ENCODE measurements at places on chromosomes 2 and 18.

- no peak for DNase-seq
Measured at GRCh38 chr2:28423856-28424605, 31.4 kb downstream of the FOSL2 start.

DNA sequence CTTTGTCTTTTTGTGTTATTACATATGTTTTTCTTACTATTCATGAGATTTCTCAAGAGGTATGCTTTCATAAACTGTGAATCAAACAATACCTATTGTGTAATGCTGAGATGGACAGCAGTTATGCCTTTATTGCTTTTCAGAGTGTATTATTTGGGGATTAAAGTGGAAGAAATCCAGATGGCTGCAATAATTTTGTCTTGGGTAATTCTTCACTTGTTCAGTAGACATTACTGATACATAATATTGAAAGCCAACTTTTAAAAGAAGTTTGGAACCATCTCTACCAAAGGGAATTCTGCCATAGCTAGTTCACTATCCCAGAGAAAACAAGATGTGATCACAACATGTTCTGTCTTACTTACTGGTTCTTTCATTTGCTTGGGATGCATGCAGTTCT, 253.4 kb upstream of the ZSWIM2 start:
- DNase-seq = no peak

GRCh38 chr18:56307354-56308170, 330.8 kb downstream of the TXNL1 start:
- no peak for DNase-seq

DNA sequence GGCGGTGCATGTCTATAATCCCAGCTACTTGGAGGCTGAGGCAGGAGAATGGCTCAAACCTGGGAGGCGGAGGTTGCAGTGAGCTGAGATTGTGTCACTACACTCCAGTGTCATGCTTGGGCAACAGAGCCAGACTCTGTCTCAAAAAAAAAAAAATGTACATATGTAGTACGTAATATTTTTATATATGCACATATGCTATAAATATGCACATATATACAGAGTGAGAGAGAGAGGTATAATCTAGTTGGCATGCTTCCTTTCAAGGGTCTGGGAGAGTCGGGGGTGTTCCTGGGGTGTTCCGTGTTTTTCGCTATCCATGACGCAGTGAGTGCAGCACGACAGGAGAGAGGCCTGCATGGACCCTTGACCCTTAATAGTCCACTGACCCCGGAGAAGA, 83.5 kb downstream of the AOX1 start:
- DNase-seq = no peak

DNA sequence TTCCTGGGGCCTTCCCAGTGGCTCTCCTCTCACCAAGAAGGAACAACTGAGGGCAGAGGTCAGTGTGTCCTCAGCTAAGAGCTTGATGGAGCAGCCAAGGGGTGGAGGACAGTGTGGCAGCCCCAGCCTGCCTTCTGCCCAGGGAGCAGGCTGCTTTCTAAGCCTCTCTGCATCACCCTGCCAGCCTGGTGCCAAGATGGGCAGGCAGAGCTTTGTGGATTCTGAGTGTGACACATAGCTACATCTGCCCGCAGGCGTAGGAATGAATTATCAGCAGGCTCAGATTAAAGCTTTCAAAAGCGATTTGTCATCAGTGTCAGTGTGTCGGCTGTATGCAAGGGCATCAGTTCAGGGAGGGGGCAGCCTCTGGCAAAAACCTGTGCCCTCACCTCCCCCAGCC, 8.7 kb downstream of the MAL start:
- no peak for DNase-seq

DNA sequence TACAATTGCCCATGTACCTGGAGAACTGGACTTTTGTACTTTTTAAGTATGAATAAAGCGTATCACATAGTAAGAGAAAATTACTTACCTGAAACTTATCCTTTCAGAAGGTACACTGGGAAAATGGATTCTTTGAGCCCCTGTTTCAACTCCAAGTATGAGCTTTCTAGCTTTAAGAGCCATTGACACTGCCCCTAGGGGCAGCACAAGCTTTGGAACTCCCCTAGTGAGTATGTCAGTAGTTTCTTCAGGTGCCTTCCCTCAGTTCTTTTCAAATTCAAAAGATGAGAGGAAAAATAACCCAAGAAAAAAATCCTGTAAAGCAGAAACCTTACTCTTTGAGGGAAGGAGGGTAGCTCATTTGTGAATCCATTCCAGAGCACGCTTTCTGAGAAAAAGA, 124.1 kb downstream of the MEMO1 start:
- DNase-seq = no peak

DNA sequence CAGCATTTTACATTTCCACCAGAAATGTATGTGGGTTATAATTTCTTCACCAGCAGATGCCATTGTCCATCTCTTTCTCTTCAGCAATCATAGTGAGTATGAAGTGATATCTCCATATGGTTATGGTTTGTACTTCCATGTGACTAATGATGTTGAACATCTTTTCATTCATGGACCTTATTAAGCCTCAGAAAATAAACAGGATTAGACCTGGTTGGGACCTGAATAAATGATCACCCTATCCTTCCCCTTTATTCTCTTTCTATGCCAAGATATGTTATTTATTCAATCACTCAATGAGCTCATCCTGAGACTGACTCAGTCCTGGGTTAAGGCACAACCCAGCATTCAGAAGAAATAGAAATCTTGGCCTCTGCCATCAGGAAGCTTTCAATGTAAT, 86.6 kb downstream of the ANTXR1 start:
- DNase-seq = no peak

DNA sequence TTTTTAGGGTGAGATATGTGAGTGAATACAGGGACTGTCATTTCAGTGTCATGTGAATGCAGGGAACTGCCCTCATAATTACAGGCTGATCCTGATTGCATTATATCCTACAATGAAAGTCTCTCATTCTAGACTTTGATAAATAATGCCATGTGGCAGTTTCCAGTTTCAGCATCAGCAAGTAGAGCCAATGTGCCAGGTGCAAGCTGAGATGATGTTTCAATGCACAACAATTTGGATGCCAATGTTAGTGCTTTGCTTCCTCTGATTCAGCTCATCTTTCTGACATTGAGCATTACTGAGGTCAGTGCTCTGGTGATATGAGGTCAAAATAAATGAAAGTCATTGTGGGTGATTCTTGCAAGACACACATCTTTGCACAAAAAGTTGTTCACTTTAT, 63.7 kb upstream of the TFPI start:
- no peak for DNase-seq

- peak; percentile 21 for DNase-seq
Measured at GRCh38 chr2:55014962-55015939, 35.0 kb downstream of the RTN4 start.

- DNase-seq = no peak
Measured at GRCh38 chr2:180790891-180791290, 189.5 kb upstream of the UBE2E3 start.

DNA sequence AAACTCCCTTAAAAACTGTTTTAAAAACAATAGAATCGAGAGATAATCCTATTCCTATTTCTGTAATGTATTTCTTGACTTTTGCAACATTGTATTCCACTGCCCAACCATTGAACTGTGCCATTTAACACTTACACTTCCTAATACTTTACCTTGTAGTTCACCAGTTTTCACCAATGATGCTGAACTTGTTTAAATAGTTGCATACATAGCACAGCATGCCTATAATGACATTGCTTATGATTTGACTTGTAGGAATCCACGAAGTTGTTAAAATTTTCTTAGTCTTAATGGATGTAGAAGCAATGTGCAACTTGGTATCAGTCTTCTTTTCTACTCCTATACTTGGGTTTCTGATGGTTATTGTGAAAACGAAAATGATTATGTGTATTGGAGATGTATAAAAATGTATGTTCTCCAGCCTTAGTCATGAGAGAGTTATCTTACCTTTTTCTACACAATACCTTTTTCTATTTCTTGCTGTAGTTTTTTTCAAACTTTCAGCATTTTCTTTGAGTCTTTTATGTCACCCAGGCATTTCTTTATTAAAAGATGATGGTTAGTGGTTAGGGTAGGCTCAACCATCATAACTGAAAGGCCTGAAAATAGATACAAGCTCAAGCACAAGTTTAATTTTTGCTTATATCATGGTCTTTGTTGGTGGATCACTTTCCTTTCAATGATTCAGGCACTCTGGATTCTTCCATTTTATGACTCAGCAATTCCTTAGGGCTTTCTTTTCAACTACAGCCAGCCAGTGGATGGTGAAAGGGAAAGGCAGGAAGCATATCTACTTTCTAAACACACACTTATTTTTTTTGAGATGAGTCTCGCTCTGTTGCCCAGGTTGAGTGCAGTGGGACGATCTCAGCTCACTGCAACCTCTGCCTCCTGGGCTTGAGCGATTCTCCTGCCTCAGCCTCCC, 9.4 kb downstream of the GPD2 start:
- DNase-seq = peak; percentile 52

- no peak for DNase-seq
Measured at GRCh38 chr18:64240316-64240715, 91.4 kb upstream of the LINC00305 start.

DNA sequence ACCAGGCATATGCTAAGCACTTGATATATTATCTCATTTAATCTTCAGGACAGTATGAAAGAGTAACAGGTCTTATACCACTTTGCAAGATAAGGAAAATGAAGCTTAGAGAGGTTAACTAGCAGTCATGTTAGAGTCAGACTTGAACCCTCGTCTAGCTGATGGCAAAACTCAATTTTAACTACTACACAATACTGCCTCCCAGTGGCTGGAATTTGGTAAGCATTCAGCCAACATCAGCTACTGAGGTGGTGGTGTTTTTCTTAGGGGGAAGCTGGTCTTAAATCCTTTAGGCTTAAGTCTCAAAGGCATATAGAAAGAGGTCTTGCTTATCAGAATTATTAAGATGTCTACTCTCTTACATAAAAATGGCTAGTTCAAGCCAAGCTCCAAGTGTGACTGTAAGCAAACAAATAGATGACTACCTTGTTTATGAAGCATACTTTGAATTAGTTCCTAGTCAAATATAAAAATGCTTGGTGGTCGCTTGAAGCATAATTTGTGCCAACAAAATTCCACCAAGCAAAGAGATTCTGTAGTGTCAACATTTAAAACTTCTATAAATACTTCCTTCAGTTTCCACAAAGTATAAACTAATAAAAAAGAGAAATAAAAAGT, 325.4 kb upstream of the FIGN start:
- DNase-seq = no peak

GRCh38 chr2:210387074-210387473, 72.1 kb upstream of the MYL1 start:
- no peak for DNase-seq

DNA sequence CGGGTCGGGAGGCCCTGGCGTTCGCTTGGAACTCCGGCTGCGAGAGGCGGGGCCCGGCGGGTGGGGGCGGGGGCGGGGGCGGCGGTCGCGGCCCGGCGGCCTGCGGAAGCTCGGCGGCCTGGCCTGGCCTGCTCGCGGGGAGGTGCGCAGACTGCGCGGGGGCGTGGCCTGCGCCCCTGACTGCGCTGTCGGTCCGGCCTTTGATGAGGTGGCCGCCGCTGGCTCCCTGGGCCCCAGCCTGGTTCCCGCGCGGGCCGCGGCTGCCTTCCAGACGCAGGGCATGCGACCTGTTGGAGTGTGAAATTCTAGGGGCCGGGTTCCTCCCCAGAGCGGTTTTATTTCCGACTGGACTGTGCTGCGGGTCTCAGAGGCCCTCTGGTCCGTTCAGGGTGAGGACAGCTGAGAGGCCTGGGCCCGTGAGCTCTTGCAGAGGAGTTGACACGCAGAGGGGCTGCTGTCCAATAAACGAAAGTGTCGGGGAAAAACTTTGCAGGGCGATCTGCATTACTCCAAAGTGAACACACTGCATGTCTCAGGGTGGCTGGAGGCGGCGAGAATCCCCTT, 629 bp downstream of the NRBP1 start:
- DNase-seq = no peak

DNA sequence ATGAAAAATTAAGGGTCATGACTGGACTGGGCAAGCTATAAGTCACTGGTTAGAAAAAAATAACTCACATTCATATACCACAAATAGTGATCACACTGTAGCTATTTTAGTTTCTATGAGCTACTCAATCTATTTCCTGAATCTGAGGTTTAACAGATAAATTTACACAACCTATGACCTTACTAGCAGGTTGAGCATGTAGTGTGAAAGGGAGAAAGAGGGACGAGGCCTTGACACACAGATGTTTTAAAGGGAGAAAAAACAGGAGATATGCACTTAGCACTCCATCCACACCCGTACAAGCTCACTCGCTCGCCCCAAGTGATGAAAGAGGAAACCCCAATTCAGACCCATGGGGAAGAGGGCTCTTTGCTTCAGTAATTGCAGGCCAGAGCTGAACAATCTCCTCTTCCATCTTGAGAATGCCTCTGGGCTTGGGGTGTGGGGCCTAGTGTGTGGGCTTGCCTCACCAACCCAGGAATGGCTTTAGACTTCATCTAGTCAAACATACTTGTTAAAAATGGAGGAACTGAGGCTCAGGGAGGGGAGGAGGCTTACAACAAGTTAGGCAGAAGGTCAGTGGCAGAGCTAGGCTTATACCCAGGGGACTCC, 10.7 kb downstream of the CYRIA start:
- no peak for DNase-seq

GRCh38 chr2:231227310-231228162, 29.1 kb downstream of the ARMC9 start:
- DNase-seq = no peak

Measured in BJ (cell line).